Stimulated activated CD4-positive, alpha-beta T cell treated with anti-CD3 and anti-CD28 coated beads, Interleukin-1b, Interleukin-23, amount 100 ng/mL, for 24 hours (primary cell): ENCODE measurements at places on chromosomes 1 and 21.

- DNase-seq, result no peak
These were observed 11.7 kb downstream of the IQGAP3 start for GRCh38 chr1:156560585-156561163.

- DNase-seq, result no peak
These were observed 61.1 kb downstream of the LGR6 start for GRCh38 chr1:202254454-202255252.

DNA sequence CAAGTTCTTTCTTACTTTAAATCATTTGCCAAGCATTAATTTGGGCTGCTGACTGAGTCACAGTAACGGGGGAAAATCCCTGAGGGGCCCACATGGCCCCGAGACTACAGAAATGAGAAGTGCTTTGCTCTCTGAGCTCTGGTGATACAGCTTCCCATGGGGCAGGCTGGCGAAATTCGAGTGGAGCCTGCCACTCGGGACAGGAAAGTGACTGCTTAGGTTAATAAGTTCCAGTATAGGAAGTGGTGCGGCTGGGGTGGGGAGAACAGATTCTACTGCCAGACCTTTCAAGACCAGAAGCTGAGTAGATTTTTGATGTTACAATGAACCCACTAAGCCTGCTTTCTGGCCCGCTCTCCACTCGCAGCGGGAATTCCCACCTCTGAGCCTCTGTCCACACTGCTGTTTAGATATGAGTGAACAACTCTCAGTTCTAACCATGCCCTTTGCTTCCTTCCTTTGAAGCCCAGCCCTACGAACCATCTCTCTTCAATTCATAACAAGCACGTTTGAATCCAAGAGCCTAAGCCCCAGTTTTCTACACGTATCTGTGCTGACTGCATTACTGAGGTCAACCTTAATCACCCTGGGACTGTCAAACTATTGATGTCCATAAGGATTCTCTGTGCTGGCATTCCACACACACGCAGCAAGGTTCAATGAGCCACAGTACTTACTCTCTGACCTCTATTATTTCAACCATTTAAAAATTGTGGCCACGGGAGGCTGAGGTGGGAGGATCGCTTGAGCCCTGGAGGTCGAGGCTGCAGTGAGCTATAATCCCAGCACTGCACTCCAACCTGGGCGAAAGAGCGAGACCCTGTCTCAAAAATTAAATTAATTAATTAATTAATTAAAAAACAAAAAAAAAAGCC is 9.6 kb downstream of the ZBTB17 start:
- peak; percentile 54 for DNase-seq

GRCh38 chr1:155160128-155160527 is 13.0 kb downstream of the KRTCAP2 start:
- no peak for DNase-seq

- no peak for DNase-seq
These were observed 26.1 kb downstream of the CD58 start for GRCh38 chr1:116544588-116545358.

- peak; percentile 35 for DNase-seq
These were observed at the start of gene TRAF3IP3 for GRCh38 chr1:209755926-209756614. Gene TRAF3IP3, plus strand, starts transcription at chr1:209756053. Its CDS starts 3,987 bp downstream, at chr1:209760040.

DNA sequence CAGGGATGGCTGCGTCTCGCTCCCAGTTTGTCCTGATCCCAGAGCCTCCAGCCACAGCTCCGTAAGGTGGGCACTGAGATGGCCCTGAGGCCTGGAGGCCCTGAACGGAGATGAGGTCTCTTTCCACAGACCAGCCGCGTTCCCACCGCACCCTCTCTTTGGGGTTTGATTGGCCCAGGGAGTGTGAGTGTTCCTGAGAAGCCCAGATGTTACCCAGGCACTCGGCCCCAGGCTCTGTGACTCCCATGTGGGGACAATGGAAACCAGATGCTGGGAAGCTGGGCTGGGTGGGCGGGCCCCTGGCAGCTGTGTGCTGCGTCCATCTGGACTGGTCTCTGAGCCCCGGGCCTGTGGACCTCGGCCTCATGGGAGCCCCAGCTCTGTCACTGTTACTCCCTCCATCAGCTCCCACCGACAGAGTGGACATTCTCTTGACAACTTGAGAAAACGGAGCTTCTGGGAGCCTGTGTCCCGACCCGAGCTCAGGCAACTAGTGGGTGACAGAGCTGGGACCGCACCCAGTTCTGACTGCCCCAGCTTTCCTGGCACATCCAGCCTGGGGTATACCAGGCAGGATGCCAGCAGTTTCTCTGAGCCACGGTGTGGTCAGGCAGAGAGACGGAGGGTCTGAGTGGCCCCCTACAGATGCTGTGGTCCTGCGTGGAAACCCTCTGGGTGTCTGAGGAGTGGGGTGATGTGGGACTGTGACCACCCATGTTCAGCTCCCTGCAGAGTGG is 9.8 kb upstream of the COL6A1 start:
- DNase-seq, result no peak

- DNase-seq, result no peak
These were observed 87.5 kb downstream of the COL24A1 start for GRCh38 chr1:86068841-86069756.

DNA sequence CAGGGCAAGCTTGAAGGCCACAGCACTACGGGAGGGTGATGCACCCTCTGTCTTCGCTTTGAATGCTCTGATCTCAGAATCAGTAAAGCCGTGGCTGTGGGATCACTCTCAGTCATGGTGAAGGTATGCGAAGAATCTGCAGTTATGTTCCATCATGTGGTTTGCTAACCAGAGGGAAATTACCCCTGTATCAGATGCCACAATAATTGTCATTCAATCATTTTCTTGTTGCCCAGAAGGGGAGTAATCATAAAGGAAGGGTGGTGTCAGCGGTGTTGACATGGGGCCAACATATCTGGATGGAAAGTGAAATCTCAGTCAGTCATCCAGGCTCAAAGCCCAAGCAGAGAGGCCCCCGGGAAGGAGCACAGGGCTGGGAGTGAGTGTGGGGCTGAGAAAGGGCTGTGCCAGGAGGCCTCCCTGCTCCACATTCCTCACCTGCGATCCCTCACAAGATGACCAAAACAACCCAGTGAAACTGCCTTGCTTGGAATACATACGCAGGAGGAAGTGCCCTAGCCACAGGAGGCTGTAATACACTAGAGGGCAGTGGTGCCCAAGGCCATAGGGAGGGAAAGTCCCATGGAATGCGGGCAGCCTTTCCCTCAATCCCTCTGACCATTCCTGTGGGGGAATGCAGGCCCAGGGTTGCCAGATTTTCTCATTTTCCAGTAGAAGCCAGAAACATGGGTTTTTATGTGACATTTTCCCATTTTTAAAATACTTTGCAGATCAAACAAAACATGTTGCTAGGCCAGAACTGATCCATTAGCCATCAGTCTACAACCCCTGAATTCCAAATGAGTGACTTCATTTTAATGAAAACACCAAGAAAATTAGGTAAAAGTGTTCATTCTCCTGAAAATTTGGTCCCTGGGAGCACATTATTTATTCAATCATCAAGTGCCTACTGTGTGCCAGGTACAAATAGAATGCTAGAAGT is 95.7 kb upstream of the VANGL1 start:
- DNase-seq, result no peak

DNA sequence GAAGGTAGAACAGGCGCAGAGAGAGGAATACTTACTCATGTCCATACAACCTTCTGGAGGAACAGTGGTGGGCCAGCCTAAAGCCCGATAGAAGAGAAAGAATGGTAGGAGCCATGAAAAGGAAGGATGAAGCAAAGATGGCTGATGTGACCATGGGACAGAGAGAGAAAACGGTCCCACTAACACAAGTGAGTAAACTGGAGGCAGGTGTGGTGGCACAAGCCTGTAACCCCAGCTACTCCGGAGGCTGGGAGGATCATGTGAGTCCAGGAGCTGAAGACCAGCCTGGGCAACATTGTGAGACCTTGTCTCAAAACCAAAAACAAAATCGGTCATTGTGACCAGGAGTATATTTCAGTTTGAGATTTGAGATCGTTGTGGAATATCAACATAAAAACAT is 49.4 kb downstream of the C1orf198 start:
- no peak for DNase-seq

GRCh38 chr21:9838738-9839642 is 682.4 kb upstream of the TPTE start:
- no peak for DNase-seq

- DNase-seq, result no peak
These were observed 54.8 kb upstream of the MUTYH start for GRCh38 chr1:45395051-45395450.

DNA sequence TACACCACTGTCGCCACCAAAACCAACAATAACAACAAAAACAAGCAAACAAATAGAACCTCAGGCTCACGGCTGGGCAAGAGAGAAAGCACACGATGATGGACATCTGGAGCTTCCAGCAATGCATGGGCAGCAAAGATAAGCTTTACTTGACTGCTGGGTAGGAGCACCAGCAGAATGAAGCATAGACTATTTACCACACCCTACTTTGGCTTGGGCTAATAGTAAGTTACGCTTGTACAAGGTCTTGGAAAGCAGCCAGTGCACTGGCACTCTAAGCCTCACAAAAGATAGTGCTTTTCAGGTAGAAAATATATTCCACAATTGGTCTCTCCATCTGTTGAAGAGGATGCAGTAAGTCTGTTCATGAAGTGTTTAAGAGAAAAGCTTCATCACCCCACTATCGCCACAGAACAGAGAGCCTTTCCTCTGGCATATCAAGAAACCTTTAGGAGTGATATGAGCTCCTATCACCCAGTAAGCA is 13.6 kb downstream of the ADIPOR1 start:
- DNase-seq, result no peak

DNA sequence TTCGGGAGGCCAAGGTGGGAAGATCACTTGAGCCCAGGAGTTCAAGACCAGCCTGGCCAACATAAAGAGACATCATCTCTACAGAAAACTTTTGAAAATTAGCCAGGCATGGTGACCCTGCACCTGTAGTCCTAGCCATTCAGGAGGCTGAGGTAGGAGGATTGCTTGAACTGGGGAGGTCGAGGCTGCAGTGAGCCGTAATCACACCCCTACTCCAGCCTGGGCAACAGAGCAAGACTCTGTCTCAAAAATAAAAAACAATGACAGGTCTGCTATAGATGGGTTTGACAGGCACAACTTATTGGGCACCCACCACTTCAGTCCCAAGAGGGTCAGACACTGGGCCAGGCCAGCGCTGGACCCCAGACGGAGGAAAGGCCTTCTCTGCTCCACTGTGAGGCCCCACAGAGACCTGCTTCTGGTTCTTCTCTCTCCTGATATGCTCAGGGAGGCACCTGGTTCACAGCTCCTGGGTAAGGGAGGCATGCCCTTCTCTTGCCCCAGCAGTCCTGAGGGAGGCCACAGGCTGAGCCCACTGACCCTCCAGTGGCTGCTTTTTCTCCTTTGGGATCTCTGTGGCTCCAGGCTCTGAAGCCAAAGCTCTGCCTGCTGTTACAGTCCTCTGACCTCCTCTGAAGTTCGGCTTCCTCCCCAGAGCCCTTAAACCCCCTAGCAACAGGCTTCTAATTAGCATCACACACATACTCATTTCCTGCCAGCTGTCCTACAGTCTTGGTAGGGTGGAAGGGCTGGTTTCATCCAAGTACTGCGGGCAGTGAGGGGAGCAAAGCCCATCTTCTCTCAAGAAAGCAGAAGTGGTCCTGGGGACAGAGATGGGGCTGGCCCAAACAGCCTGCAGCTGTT is 14.4 kb downstream of the S100A16 start:
- DNase-seq, result no peak

GRCh38 chr21:34669149-34669879 is 520 bp downstream of the CLIC6 start:
- DNase-seq, result no peak

- no peak for DNase-seq
These were observed 360.8 kb downstream of the MATN1 start for GRCh38 chr1:30362603-30362990.
